B cell (primary cell): ENCODE measurements at places on chromosomes 11 and 22. TPM values are rescaled to one million over a fixed set of nuclear protein-coding genes. Genes with fewer than 3 reads are reported as not detected.

- no peak for DNase-seq
These were observed 182.2 kb upstream of the SYT13 start for GRCh38 chr11:45468267-45468856.

DNA sequence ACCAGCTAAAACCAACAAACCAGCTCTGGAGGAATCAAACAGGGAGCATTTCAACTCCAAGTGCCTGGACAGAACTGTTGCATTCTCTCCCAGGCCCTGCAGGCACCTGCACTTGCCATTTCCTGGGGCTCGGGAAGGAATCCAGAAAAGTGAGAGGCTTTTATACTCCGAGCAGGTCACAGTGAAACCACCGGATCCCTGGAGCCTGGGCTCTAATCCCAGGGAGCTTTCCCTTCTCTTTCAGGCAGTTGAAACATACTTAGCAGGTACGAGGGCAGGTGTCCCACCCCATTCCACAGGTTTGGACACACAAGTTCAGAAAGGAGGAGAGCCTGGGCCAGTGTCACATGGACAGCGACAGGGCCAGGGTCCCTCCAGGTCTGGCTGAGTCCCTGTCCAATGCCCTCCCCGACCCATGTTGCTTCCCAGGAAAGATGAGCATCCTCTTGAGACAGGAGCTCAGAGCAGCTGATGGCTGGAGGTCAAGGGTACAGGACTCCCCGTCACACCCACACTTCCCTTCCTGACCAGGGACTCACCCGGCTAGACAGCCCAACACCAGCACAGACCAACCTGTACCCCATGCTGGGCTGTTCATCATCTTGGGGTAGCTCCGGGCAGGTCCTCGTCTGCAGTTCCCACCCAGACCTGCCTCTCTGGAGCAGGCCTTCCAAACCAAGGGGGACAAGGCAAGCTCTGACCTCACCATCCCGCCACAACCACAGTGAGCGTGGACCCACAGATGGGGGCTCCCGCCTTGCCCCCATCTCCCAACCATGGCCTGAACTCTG is 49.9 kb upstream of the CD5 start:
- no peak for DNase-seq

GRCh38 chr11:35357923-35358322 is 61.4 kb downstream of the SLC1A2 start:
- no peak for DNase-seq

GRCh38 chr22:38704654-38705234 is 1.0 kb upstream of the GTPBP1 start:
- DNase-seq = peak; percentile 37

Gene SEPTIN5
- total RNA-seq = not detected in 2 replicates

DNA sequence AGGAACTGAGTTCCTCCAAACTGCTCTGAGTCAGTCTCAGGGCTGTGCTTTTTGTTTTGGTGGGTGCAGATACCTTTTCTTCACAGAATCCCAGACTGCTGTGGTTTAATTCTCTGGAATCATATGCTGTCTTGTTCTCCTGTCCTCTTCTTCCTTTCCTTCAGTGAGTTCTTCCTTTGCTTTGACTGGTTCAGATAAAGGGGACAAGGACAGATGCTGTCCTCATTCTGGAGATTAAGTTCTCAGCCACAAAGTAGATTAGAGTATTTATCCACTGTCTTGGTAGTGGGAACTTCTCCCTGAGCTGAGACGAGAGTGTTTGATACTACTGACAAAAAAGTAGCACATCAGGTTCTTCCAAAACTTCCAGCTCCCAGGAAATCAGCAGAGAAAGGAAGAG is 13.3 kb downstream of the ZDHHC5 start:
- no peak for DNase-seq
